Memory B cell (primary cell): ENCODE measurements at places on chromosomes 13 and 19.

GRCh38 chr13:48397744-48398143 is 15.2 kb downstream of the LPAR6 start:
- no peak for DNase-seq

DNA sequence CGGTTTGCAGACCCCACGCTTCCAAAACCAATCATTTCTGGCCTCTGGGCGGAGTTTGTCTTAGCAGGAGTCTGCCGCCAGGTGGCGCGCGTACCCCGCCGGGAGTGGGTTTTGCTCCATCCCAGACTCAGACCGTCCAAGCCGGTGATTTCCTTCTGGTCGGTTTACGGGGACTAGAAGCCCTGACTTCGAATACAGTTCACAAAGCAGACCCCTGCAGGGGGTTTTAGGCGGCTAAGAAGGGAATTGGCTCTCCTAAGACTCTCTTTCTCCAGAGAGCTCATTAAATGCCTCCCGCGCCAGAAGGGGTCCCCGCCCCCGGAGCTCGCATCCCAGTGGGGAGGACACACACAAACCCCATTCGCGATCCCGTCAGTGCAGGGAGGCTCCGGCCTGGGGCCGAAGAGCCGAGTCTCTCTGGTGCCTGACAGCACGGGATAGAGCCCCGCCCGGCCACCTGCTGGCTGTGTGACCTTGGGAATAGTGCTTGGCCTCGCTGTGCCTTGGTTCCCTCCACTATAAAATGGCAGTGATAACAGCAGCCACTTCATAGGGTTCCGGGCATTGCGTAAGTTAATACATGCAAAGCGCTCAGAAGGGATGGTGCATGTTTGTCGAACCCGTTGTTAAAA is 8.6 kb upstream of the NUP62 start:
- peak; percentile 79 for DNase-seq

GRCh38 chr13:104701591-104701990 is 1635.4 kb upstream of the SLC10A2 start:
- DNase-seq, result no peak

- no peak for DNase-seq
Observed at GRCh38 chr13:67119481-67119894, 110.6 kb downstream of the PCDH9 start.

DNA sequence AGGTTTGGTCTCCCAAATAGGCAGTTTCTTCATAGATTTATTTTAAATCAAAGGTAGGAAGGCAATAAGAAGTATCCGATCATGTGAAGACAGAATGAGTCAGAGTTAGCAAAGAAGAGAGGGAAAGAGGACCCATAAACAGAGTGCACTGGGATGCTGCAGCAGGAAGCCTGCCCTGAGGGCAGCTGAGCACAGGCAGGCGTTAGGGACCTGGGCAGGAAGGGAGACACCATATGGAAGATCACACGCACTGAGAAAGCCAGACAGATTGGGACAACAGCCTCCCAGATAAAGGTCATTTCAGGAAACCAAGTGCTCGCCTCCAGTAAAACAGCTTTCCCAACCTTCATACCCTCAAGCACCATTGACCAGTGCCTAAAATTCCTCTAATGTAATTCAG is 598.0 kb downstream of the EFNB2 start:
- DNase-seq, result no peak

DNA sequence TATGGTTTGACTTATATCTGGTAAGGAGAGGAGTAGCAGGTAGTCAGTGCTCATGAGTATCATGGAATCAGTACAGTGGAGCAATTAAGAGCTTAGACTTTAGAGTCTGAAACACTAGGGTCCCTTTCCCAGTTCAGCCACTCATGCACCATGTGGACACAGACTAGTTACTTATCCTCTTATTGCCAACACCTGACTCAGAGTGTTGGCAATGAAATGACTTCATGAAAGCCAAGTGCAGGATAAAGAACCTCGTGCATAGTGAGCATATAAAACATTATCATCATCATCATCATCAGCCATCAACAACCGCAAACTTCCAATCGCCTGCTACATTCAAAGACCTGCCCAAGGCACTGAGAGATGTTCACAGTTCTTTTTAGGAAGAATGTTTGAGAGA is 164.2 kb downstream of the FOXO1 start:
- no peak for DNase-seq

- peak; percentile 89 for DNase-seq
Observed at GRCh38 chr19:11766597-11767591, at the start of gene ZNF441. Gene ZNF441, plus strand, starts transcription at chr19:11767000. Its CDS starts 194 bp downstream, at chr19:11767194.

GRCh38 chr19:55258828-55259539 is at the start of gene PPP6R1:
Gene PPP6R1, minus strand, starts transcription at chr19:55259017. Its CDS starts 11,914 bp downstream, at chr19:55247103.
- DNase-seq, result peak; percentile 97

DNA sequence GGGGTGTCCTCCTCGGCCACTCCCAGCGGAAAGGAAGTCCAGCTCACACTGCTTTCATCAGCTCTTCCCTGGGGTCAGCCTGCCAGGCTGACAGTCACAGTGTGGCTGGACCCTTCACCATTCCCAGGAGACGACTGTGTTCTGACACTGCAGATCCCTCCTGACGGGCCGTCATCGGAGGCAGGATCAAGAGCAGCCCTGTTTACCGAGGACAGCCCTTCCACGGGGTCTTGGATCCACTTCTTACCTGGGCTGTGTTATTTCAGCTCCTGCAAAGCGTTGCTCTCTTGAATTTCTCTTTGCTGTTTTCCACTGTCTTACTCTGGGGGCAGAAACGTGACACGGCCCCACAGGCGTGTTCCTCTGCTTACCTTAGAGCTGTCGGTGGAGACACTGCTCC is 149.9 kb upstream of the SOX1 start:
- DNase-seq, result no peak

DNA sequence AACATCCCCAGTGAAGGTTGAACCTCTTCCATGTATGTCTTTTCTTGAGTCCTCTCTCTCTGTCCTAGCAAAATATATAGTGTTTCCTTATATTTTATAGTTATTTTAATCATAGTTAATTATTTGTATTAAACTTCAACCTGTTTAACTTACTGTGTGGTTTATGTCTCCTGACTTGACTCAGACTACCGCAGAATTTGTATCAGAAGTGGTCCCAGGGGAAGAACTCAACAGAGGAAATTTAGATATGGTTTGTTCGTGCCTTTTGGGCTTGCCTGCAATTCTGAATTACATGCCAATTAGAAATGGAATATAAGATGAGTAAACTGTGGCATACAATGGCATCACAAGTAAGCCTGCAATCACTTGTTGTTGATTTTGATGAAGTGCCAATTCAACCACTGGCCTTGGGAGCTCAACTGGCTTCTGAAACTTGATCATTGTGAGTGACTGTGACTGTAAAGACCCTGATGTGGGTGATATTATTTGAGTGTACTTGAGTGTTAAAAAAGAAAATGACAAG is 1459.5 kb upstream of the PCDH20 start:
- DNase-seq, result no peak

DNA sequence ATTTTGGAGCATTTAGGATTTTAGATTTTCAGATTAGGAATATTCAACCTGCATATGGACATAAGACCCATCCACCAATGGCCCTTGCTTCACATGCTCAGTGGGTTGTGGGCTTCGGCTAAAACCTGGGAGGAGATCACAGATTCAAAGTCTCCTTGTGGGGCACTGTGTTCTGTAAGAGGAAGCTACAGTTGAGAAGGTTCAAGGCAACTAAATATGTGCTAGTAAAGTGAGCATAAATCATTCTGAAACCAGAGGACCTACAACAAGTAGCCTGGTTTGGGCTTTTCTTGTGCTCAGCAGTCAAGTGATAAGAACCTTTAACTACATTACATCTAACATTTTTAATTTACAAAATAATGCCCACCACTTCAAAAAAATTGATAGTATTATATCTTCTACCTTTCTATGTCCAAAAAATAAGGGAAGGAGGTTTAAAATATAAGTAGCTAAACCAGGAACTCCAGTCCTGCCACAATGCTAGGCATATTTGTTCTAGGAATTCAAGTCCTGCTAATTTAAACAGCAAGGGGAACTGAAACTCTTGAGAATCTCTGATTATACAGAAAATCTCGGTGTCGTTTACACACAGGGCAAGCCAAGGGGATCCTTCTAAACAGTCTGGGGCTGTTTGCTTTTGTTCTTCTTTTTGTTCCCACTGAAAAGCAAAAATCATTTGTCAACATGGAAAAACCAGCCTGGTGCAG is 36.6 kb downstream of the FOXO1 start:
- peak; percentile 24 for DNase-seq

DNA sequence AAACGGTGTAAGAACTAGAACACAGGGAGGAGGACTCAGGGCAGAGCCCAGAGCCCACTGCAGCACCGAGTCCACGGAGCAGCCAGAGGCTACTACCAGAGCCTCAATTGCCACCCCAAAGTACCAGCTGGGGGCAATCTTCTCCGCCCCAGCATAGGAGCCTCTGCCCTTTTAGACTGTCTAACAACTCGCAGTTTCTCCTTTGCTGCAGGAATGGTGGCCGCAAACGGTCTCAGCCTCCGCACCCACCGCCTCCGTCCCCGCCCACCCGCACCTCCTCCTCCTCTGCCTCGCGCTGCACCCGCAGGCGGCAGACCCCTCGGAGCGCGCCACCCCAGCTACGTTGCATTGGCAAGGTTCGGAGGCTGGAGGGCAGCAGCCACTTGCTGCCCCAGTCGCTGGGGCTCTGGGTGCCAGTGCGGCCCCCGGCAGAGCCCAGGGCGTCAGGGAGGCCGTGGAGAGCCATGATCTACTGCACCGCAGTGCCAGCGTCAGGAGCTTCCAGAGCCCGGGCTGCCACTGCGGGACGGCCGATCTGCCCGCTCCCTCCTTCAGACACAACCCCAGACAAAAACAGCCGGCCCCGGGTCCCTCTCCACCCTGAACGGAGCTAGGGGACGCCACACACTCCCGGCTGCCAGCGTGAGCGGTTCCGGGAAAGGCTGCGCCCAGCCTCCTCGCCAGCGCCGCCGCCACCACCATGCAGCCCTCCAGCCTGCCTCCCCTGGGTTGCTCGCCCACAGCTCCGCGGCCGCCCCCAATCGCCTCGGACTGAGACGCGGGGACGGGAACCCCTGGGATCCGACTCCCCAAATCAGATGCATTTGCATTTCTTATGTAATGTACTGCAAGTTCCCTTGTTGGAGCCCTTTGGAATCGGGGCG is 1.8 kb downstream of the FGF14 start:
- DNase-seq, result no peak

- DNase-seq, result no peak
Observed at GRCh38 chr13:50214514-50214913, 199.3 kb downstream of the KCNRG start.

- DNase-seq, result no peak
Observed at GRCh38 chr19:21677696-21678418, 89.5 kb downstream of the ZNF100 start.

GRCh38 chr13:72544042-72544441 is 183.4 kb downstream of the MZT1 start:
- no peak for DNase-seq

- DNase-seq, result no peak
Observed at GRCh38 chr19:2208975-2209374, 27.2 kb downstream of the PLEKHJ1 start.

DNA sequence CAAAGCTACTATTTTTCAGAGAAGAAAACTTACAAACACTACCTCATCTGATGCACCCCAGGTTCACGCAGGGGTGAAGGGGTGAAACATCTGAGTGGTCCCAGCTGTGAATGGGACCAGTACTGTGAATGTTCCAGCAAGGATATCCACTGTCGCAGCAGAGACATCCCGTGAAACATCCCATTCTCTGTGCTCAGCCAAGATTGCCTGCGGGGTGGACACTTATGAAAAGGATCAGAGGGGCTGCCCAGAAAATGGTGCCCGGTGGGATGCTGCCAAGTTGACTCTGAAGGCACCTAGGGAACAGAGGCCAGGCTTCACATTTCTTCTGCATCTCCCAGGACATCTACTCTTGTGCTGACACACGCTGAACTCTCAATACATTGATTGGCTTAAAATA is 15.9 kb downstream of the IRS2 start:
- no peak for DNase-seq

GRCh38 chr13:79668201-79668752 is 187.3 kb downstream of the NDFIP2 start:
- no peak for DNase-seq

DNA sequence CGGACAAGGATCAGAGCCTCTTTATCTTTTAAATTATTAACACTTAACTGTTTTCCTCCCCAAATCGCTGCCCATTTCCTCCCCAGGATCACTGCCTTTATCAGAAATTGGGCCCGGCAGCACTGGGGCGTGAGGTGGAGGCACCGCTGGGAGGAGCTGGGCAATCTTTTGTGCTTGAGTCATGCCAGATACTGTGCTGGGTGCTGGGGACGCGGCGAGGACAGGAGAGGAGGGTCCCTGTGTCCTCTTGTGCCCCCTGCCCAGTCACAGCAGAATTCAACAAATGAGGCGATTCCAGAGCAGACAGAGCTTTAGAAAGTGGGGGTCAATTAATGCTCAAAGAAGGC is 347.8 kb downstream of the ZNF536 start:
- DNase-seq, result no peak

DNA sequence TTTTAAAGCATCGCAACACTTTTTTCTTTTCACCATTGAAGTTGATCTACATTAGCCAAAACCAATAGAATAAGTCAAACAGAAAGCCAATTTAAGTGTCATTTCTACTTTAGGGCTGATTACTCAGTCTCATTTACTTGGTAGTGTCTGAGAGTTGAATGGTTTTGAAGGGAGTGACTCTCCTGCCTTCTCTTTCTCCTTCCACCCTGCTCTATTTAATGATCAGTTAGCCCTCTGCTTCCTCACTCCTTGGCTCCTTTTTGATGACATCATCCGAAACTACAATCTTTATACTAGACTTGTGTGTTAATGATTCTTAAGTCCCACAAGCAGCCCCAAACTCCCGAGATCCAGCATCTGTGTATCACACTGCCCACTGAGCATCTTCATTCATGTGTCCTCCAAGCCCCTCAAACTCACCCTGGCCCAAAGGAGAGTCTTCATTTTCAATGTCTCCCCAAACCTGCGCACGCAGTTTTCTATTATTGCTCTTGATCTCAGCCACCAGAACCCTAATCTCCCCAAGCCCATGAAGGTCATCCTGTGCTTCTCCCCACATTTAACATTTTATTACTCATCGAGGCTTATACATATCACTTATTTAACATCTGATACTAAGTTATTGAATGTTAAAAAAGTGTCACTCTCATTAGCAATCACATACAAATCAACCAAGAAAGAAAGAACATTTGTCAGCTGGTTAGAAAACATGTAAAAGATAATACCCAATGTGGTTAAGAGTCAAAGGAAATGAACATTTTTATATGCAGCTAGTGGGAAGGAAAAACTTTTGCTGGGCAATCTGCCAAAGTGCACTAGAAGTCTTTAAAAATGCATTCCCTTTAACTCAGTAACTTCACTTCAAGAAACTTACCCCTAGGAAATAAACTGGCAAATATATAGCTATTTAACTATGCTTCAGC is 32.2 kb upstream of the ARGLU1 start:
- DNase-seq, result no peak

- no peak for DNase-seq
Observed at GRCh38 chr13:36134632-36135031, 3.5 kb upstream of the DCLK1 start.
